NCI-H1092 (cell line): ENCODE measurements at places on chromosomes 12 and 14.

GRCh38 chr12:57735198-57735855, 3.2 kb downstream of the AGAP2 start:
- DNase-seq: no peak

- no peak for DNase-seq
Measured at GRCh38 chr14:75504411-75504810, 17.9 kb upstream of the BATF start.

GRCh38 chr12:68776976-68777610, 30.9 kb upstream of the MDM2 start:
- DNase-seq: no peak

GRCh38 chr14:95993768-95994592, 45.2 kb upstream of the C14orf132 start:
- DNase-seq: peak; percentile 40

DNA sequence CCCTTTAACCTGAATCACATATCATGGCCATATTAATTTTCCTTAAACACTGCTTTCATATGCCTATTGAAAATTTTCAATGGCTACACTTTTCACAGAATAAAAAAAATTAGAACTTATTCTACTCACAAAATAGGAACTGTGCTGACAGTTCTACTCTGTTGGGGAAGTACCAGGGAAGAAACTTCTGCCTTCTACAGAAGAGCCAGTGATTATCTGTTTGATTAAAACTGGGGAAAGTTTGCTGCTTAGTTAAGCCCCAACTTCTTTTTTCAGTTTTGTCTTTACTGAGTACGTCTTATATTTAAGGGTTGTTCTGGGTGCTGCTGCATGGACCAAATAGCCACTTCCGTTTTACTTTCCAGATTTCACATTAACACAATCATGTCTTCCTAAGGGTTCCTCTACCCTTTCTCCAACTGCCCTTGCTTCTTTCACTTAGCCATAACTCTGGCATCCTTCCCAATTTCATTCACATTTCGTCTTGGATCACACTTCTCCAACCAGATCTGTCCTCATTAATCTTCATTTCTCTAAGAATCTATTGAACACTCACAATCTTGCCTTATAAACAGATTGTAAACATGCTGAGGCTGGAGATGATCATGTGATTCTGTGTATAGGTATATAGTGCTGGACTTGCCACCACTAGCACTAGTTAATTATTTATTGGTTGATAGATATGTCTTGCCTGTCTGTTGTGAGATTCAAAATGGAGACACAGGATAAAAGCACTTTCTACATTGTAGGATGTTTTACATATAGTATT, 1.9 kb upstream of the SEL1L start:
- DNase-seq: no peak

DNA sequence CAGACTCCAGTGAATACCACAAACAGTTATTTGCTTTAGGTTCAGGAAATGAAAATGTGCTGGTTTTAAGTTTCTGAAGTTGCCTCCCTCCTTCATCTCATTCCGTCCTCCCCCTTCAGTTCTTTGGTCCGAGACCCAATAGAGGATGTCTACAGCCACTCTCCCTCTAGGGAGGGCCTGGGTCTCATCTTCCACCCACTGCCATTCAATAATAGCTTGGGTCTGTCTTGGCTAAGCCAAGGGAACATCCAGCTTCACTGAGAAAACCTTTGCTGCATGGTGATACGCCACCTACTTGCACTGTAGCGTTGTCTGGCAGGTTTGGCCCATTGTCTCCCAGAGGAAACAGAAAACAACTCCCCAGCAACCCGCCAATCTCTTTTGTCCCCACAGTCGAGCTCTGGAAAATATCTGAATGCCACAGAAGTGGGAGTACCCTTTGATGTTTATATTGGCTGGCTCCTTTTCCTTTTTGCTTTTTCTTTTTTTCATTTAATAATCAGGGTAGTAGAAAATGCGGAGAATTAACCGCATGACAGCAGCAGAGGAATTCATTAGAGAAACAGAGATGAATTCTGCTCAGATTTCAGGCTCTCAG, 380.1 kb downstream of the RAD51B start:
- no peak for DNase-seq

- DNase-seq: no peak
Measured at GRCh38 chr12:123546281-123546680, 12.8 kb upstream of the RILPL1 start.

DNA sequence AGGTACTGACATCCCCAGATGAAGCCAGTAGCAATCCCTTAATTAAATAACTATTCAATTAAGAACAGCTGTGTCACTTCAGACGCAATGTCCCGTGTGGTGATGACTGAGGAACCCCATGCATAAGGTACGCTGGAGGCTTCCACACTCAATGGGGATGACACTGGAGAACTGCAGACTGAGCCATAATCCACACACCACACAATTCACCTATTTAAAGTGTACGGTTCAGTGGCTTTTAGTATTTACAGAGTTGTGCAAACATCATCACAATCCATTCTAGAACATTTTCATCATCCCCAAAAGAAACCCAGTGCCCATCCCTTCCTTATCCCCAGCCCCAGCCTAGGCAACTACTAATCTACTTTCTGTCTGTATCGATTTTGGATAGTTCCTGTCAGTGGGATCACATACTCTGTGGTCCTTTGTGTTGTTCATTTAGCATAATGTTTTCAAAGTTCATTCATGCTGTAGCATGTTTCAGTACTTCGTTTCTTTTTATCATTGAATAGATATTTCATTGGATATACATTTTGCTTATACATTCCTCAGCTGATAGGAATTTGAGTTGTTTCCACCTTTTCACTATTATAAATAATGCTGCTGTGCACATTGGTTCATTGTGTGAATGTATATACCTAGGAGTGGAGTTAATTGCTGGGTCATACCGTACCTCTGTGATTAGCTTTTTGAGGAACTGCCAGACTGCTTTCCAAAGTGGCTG, 61.1 kb downstream of the NINJ2 start:
- no peak for DNase-seq

DNA sequence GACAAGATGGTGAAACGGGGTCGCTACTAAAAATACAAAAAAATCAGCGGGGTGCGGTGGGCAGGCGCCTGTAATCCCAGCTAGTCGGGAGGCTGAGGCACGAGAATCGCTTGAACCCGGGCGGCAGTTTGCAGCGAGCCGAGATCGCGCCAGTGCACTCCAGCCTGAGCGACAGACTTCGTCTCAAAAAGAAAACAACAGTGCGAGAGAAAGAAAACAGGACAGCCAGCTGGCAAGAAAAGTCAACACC, 633 bp upstream of the RNU4-2 start:
- no peak for DNase-seq

GRCh38 chr12:56071648-56072047, 8.3 kb upstream of the ERBB3 start:
- DNase-seq: no peak

DNA sequence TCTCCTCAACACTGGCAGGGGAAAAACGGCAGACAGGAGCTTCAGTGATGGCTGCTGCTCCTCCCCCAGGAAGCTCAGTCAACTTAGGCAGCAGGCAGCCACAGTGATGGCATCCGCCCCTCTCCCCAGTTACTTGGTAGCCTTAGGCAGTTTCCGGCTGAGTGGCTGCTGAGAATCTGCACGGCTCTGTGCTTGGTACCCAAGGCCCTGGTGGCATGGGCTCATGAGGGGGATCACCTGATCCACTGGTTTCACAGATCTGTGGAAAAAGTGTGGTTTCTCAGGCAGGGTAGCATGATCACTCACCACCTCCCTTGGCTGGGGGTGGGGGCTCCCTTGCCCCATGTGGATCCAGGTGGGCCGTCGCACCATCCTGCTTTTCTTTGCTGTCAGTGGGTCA, 244.6 kb upstream of the MDGA2 start:
- DNase-seq: no peak
